Central memory CD8-positive, alpha-beta T cell (primary cell): ENCODE measurements at places on chromosomes 5 and 9.

GRCh38 chr9:135782946-135783345 is 81.0 kb downstream of the KCNT1 start:
- no peak for DNase-seq

GRCh38 chr5:149474198-149474597 is 77.0 kb downstream of the CSNK1A1 start:
- DNase-seq: no peak

DNA sequence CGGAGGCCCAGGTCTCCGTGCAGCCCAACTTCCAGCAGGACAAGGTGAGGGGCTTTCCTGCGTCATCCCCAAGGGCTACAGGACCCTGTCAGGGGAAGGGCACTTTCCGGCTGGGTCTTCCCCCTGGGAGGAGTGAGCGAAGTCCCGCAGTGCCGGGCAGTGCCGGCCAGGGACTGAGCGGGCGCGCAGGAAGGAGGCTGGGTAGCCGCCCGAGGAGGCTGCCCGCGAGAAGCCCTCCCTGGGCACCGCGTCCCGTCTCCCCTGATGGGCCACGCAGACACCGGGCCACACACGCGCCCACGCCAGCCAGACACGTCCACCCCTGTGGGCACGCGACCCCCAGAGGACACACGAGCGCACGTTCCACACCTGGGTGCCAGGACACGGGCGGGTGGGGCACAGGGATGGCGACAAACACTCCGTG is 357 bp downstream of the PTGDS start:
- DNase-seq: no peak

DNA sequence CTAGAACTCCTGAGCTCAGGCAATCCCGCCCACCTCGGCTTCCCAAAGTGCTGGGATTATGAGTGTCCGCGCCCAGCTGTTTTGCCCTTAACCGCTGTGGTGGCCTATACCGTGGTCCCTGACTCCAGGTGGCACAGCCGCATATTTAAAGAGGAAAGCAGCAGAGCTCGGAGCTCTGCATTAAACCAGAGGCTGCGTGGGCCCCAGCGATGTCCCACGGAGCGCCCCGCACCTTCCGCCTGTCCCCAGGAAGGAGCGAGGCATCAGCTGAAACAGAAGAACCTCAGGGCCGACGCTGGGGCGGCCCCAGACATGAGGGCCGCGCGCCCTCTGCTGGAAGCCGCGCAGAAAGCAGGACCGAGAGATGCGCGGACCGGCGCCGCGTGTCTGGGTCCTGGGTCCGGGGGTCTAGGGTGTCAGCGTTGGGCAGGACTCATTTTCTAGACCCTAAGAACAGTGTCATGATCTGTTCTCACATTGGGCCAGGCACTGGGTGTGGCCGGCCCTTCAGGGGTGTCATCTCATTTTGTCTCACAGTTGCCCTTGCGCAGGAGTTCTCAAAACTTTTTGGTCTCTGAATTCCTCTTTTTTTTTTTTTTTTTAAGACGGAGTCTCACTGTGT is 37.7 kb downstream of the LAMC3 start:
- DNase-seq: peak; percentile 44

DNA sequence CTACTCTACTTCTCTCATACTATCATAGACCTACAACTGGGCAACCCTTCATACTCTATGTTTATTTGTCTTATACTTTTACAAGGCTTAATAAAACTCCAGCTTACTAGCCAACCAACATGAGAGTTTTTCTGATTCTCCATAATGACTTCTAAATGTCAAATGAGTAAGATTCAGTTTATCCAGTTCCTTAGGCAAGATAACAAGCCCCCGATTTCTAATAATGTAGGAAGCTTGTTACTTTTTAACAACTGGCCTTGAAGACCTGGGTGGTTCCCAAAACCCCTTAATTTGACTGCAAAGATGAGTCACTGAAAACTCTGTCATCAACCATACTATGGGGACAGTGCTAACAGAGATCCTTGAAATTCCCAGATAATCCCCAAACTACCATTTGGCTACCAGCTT is 294.6 kb upstream of the ACTBL2 start:
- DNase-seq: no peak

GRCh38 chr5:115544043-115544435 is 536 bp downstream of the FEM1C start:
- DNase-seq: peak; percentile 36

- DNase-seq: no peak
These were observed 1.2 kb downstream of the PTBP3 start for GRCh38 chr9:112332214-112332613.

GRCh38 chr5:95791751-95792150 is 30.8 kb downstream of the GLRX start:
- no peak for DNase-seq
